SHP77 treated with DMSO at 0.1 percent for 48 hours (cell line): ENCODE measurements at places on chromosomes 6 and 20.

- no peak for DNase-seq
Measured at GRCh38 chr6:42106112-42107023, 36.1 kb downstream of the C6orf132 start.

DNA sequence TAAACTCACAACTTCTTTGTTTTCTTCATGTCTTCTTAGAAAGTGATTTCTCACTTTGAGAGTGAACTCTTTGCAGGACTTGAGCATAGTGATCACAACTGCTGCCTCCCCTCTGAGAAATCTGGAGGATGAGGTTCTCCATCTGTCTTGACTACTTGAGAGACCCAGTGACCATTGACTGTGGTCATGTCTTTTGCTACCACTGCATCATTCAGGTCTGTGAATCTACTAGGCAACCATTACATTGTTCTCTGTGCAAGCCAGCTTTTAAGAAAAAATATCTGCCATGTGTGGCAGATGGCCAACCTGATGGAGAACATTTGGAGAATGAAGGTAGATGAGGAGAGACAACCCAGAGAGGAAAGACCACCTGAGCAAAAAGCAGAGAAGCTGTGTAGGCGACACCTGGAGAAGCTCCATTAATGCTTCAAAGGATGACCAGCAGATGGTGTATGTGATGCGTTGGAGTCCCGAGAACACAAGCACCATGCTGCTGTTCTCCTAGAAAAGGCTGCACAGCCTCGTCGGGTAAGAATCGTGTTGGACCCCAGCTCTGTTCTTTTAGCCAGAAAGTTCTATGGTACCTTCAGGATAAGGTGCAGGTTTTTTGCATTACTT, 25.1 kb upstream of the TRIM26 start:
- DNase-seq = no peak

GRCh38 chr20:62216636-62217566, 3.2 kb downstream of the HRH3 start:
- DNase-seq = no peak

DNA sequence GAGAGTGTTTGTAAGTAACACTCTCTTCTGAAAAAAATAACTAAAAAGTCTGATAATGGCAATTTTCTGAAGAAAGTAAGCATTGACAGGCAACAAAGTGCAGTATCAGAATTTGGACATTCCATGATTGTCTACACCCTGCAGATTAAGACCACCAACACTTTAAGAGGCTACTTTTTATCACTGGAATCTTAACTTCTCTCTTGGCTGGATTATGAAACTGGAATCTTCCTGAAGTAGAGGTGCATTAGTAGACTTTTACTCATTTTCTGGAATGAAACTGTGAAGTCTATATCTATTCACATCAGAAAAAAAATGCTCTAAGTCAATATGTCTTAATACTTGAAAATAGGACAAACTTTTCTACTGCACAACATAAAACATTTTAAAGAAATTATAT, 547.5 kb downstream of the COL12A1 start:
- DNase-seq = no peak

DNA sequence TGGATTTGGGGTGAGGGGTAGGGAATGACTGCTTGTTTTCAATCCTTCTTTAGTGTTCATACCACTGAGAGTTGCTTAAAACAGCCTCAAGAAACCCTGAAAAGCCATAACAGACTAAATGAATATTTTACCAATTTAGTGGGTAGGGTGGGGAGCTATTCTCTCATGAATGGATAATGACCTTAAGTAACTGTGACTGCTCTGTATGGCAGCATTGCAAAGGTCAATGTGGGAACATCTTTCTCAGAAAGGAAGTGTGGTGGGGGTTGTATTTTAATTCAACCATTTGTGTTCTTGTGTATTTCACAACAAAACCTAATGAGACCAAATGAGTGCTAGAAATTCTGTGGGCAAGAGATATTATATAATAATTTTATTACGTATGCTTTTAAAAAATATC, 55.7 kb downstream of the PHACTR2 start:
- no peak for DNase-seq

- DNase-seq = no peak
Measured at GRCh38 chr6:136063096-136063495, 187.0 kb downstream of the MTFR2 start.

GRCh38 chr6:145506136-145506535, 229.2 kb downstream of the EPM2A start:
- DNase-seq = no peak

DNA sequence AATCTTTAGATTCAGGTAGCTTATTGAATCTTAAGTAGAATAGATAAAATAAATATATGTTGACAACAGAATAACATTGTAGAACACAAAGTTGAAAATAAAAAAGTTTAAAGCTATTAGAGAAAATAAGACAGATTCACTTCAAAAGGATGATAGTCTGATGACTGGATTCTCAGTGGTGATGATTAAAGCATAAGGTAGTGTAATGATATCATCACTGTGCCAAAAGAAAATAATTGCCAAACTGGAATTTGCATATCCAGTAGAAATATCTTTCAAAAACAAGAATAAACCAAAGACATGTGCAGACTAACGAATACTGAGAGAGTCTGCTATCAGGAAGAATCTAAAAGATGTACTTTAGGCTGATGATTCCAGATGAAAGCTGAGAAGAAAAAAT, 30.2 kb downstream of the ENPP1 start:
- no peak for DNase-seq

GRCh38 chr20:1405801-1406200, 12.9 kb upstream of the FKBP1A start:
- no peak for DNase-seq

DNA sequence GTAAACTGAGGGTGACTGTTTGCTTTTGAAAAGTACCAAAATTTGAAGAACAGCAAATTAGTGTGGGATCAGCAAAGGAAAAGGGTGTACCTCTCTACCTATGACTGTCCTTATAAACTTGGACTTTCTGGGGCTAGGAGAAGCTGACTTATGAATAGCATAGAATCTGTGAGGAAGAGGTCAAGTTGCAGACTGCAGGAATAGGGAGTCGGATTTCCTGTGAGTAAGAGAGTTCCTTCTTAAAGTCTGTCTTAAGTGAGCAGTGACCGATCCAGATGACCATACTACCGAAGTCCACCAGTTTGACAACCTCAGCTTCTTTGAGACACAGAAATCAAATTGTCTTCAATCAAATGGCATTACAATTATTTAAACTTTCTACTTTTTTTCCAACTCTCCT, 708.7 kb downstream of the UTRN start:
- DNase-seq = no peak

DNA sequence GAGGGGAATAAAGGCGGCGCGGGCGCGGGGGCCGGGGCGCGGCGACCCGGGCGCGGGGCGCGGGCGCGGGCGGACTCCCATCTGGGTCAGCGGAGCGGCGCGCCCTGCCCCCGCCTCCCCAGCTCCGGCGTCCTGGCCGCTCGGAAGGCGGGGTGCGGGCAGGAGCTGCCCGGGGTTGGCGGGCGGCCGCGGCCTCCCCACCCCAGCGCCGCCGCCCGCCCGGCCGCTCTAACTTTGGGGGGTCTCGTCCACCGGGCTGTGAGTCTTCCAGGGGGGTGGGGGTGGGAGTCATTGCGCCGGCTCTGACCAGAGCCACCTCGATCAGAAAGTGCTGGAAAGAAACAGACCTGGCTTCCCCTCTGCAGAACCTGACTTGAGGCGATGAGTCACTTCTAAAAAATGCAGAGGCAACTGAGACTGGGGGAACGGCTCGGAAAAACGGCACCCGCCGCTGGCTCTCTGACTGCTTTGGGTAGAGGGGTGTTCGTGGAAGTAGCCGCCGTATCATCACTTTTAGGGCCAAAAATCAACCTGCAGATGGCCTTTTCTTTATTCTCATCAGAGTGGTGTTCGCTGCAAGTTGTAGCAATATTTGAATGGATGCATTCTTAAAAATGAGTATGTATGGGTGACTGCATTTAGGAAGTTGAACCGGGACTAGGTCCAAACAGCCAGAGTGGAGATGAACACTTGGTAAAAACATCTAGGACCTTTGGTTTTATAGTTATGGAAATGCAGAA, 667 bp downstream of the CAP2 start:
- no peak for DNase-seq

- DNase-seq = no peak
Measured at GRCh38 chr6:131792091-131792496, 15.7 kb upstream of the ENPP1 start.

GRCh38 chr20:14193885-14194284, 143.5 kb downstream of the FLRT3 start:
- DNase-seq = no peak

DNA sequence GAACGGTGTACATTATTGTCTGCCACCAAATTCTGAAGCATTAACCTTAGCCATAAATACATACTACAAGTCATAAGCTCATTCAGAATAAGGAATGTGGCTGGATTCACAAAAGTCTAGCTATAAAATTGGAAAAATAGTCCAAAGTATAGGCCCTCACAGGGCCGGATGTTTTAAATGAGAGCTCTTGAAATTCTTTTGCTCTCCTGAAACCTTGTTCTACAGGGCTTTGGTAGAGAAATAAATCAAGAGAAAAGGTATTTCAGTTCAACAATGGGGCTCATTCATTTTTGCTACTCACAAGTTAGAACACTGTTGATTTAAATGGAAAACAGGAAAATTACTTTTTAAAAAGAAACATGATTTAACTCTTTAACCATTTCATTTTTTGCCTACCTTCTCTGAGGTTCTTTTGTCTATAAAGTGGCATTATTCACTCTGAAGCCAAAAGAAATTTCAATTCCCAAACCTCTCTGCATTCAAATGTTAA, 58.0 kb downstream of the PREP start:
- no peak for DNase-seq

DNA sequence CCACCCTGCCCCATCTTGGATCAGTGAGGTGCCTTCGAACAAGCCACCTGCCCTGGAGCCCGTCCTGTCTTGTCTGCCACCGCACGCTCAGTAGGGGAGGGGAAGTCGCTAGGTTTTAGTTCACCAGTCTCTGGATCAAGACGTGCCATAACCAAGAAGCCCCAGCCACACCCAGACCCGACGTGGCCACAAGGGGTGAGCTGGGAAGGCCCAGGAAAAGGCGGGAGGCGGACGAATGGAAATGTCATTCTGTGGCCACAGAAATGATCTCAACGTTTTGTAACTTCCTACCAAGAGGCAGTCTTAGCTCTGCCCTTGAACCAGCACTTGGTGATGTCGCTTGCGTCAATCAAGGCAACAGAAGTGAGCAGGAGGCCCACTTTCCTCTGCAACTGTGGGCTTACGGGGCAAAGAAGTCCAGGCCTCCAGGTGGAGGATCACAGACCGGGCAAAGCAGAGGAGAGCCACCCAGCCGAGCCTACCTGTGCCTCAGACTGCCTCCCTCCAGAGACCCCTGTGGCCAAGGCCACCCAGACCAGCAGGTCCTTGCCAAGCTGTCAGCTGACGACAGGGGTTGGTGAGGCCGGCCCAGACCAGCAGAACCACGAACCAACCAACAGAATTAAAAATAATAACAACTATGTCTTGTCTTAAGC, 14.5 kb downstream of the GMEB2 start:
- no peak for DNase-seq

GRCh38 chr6:144349690-144350527, 64.8 kb downstream of the UTRN start:
- DNase-seq = no peak

DNA sequence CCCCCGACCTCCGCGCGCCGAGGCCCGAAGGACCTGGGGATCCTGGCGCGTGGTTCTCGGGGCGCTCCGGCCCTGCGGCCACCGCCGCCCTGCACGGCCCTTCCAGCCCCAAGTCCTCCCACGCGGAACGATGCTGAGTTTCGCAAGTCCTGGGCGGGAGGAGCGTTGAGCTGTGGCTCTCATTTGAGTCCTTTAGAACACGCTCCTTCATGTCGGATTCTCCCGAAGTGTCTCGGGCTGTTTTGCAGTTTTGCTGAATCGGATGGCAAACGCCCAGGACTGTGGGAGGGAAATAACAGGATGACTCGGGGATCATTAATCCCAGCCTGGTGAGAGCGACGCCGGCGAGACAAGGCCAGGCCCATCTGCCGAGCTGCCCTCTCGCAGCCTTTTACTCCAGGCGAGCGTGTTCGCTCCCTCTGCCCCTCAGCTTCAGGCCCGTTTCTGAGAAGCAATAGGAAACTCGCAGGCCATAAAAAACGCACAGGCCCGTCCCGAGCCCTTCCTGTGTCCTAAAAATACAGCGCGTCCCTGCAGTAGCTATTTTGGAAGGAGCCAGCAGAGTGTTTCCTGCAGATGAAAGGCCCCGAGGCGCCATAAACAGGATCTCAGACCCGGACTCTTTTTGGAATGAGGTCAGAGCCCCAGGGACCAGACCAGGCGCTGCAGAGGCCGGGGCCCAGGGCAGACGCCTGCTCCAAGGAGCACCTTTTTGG, 153.5 kb downstream of the DLL1 start:
- no peak for DNase-seq

DNA sequence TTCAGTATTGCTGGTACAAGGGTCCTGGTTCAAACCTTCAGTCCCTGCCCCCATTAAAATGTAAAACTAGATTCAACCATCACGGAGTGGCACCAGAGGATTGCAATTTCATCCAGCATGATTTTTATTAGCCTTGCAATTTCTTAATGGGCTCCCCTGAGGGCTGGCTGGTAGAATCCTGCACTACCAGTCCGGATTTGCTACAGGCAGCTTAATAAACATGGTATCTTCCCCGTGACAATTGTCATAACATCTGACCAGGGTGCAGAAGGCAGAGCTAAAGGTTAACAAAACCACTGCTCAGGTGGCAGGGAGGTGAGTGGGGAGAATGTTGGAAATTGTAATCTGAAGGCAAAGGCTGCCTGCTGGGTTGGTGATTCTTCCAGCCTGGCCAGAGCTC, 94.5 kb downstream of the PKHD1 start:
- no peak for DNase-seq

DNA sequence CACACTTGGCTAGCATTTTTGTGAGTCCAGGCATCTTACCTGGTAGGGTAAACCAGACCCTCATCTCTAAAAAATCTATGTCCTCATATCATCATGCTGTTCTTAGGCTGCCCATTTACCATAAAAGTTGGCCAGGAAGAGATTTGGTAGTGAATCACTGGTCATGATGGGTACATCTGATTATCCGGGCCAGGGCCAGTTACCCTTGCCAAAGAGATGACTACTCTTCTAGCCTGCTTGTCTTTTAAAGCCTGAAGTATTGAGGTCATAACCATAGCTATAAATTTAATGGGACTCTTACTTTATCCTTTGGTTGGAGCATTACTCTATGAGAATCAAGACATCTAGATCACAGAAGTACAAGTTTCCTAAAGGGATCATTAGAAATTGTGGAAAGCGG, 276.8 kb downstream of the TENT5A start:
- no peak for DNase-seq

DNA sequence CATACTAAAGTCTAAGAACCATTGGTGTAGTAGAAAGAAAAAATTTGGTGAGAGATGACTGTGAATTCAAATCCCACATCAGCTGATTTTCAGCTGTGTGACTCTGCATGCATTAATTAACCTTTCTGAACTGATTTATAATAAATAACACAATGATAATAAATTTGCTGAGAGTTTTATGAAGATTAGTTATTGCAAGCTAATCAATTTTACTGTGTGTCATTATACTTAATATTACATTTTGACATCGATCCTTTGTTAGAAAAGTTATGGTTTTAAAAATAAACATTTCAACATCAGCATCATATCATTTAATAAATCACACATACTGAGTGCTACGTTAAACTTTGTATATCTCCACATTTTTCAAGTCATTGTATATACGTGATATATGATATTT, 599.7 kb upstream of the MMS22L start:
- no peak for DNase-seq

- no peak for DNase-seq
Measured at GRCh38 chr6:57305761-57306160, 11.7 kb upstream of the PRIM2 start.

GRCh38 chr6:142945446-142946180, 637 bp upstream of the HIVEP2 start:
- DNase-seq = no peak
